CD4-positive, alpha-beta memory T cell (primary cell): ENCODE measurements at places on chromosomes 7 and 10. TPM values are rescaled to one million over a fixed set of nuclear protein-coding genes. Genes with fewer than 3 reads are reported as not detected.

RAMP3 gene
- not detected for total RNA-seq

- DNase-seq, result no peak
Measured at GRCh38 chr10:28020993-28021982, 22.4 kb upstream of the ODAD2 start.

- no peak for DNase-seq
Measured at GRCh38 chr7:44063894-44064651, 1.3 kb downstream of the PGAM2 start.

DNA sequence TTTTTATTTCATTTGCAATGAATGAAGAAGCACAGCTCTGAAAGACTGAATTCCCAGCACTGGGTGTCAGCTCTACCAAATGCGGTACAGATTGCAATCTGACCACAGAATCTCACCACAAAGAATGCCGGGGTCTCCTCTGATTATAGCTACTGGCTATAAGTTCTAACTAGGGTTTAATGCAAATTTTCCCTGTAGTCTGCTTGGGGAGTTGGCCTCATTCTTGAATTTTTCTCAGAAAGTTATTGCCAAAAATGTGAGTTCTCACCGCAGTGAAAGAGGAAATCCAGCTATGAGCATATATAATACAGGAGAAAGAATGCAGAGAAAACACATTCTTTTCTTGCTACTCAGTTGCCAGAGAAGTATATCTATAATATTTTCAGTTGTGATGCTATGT, 1255.7 kb upstream of the LRRTM3 start:
- no peak for DNase-seq

BAG3 gene
- total RNA-seq, result 21.6 TPM

CHAT gene
- not detected for total RNA-seq
